ENCODE measurements at places on chromosomes 6 and 20.
A peak's percentile ranks its signal among the peaks of the same experiment; 100 is the strongest.

DNA sequence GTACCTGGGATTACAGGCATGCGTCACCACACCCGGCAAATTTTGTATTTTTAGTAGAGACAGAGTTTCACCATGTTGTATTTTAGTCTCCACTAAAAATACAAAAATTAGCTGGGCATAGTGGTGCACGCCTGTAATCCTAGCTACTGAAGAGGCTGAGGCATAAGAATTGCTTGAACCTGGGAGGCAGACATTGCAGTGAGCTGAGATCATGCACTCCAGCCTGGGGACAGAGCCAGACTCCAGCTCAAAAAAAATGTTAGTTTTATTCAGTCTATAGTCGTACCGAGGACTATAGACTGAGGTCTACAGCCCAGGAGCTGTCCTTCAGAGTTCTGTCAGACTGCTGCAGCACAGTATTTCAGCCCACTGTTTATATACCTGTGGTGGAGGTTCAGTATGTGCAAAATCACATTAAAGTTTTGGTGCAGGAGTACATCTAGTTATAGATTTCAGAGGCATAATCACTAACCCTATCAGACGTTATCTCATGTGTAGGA is 3.6 kb upstream of the CASP8AP2 start:
- DNase-seq = no peak

DNA sequence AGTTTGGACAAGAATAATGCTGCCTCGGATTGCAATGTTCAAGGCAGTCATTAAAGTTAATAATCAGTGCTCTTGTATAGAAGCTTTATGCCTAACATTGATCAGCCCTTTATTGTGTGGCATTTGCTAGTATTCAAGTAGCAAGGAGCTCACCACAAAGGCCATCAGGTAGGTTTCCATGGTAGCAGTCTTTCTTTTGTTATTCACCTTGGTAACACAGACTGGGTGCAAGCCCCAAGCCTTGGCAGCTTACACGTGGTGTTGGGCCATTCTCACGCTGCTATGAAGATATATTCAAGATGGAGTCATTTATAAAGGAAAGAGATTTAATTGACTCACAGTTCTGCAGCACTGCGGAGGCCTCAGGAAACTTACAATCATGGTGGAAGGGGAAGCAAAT is 149.3 kb downstream of the ADAT2 start:
- DNase-seq = no peak

DNA sequence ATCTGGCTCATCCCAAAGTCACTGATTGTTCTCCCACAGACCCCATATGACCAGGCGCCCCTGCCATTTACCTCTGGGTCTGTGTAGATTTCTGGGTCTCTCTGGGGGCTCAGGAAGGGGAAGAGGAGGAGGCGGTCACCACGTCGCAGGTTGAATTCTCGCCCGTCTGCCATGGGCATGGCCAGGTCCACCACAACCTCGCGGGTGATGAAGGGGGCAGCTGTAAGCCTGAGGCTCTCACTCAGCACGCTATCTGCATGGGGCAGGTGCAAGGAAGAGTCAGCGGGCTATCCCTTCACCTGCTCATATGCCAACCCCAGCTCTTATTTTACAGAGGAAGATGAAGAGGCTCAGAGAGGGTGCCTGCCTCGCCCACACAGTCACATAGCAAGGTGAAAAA is 30.5 kb upstream of the KCNB1 start:
- DNase-seq = no peak

DNA sequence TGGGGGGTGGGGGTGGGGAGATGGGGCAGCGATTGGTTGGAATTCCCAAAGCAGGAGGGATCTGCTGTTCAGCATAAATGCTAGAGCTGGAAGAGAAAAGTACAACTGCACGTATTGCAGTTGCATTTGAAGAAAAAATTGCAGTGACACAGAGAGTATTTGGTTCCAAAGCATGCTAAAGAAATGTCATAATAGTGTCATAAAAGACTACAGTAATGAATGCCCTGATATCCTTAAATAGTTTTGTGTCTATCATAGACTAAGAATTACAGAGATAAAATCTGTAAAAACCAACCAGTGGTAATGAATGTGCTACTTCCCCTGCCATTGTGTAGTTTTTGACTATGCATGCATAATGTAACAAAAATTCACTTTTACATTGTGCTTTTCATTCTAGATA is 693.6 kb upstream of the SLC35B3 start:
- DNase-seq = no peak

DNA sequence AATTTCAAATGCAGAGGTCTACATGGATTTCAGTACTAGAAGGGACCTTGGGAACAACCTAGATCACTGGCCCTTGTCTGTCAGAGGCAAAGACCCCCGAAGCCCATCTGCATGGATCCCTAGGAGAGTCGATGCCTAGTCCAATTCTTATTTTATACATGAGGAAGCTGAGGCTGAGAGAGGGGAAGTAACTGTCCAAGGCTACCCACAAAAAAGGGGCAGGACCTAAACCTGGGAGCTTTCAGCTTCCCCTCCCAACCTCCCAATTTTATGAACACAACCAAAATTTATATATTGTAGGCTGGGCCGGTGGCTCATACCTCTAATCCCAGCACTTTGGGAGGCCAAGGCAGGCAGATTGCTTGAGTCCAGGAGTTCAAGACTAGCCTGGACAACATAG is 73.2 kb downstream of the TRERF1 start:
- DNase-seq = no peak

- DNase-seq = no peak
Measured at GRCh38 chr6:163860287-163861081, 446.0 kb downstream of the QKI start.

DNA sequence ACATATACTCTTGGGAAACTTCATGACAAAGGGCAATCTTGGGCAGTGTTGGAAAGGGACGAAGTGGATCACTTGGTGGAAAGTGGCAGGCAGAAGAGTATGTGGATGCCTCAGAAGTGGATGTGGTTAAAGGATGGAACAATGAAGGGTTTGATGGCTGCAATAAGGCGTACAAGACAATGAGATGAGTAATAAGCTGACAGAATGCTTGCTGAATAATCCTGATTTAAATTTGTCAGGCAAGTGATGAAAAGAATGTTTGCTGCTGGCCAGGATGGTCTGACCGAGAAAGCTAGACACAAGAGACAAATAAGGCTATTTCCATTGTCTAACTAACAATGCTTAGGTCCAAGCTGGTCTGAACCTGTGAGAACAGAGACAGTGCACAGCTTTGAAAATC is 61.6 kb upstream of the CEP85L start:
- DNase-seq = no peak

DNA sequence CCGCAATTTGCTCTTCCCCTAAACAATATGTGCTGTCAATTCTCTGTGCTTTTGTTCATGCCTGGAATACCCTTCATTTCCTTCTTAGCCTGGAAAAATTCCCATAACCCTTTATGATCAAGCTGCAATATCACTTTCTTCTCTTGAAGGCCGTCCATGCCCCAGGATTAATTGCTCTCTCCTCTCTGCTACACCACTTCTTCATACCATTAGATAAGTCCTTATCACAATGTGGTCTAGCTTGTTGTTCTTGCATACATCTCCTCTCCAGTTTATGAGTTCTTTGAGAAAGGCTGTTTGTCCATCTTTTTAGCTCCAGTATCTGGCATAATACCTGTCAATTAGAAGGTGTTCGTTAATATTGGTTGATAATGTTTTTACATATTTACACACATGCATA is 111.2 kb upstream of the SAMD5 start:
- DNase-seq = no peak

- peak; percentile 35 for DNase-seq
Measured at GRCh38 chr6:107670792-107671199, 153.3 kb downstream of the SCML4 start.

DNA sequence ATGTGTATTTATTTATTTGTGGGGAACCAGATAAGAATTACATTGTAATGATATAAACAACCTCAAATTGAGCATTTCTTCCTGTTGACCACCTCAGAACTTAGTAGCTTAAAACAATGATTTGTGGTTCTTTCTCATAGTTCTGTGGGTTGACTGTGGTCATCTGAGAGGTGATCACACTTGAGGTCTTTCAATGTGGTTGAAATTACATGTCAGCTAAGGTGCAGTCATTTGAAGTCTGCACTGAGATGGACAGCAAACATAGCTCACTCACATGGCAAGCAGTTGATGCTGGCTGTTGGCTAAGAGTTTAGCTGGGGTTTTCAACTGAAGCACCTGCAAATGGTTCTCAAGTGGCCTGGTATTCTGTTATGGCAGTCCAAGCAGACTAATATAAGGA is 436.7 kb upstream of the MAP3K7 start:
- DNase-seq = no peak

GRCh38 chr20:10795286-10796026 is 121.7 kb upstream of the JAG1 start:
- no peak for DNase-seq

- DNase-seq = no peak
Measured at GRCh38 chr20:62759981-62760431, 36.3 kb upstream of the MRGBP start.

DNA sequence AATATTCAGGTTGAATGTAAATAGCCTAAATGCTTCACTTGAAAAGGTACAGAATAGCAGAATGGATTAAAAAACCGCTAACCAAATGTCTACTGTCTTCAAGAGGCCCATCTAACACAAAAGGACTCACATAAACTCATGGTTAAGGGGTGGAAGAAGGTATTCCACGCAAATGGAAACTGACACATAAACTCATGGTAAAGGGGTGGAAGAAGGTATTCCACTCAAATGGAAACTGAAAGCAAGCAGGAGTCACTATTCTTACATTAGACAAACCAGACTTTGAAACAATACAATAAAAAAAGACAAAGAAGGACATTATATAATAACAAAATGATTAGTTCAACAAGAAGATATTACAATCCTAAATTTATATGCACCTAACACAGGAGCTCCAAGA is 38.3 kb upstream of the PKIB start:
- no peak for DNase-seq

- no peak for DNase-seq
Measured at GRCh38 chr20:19738951-19739350, 19.1 kb upstream of the RIN2 start.
